Activated CD4-positive, alpha-beta T cell treated with anti-CD3 and anti-CD28 coated beads, Interleukin-2, amount 50 U/mL, for 4 hours (primary cell): ENCODE measurements at places on chromosomes 5 and 9.
A peak's percentile ranks its signal among the peaks of the same experiment; 100 is the strongest.

- no peak for DNase-seq
These were observed 73.6 kb upstream of the RPS23 start for GRCh38 chr5:82351754-82352145.

DNA sequence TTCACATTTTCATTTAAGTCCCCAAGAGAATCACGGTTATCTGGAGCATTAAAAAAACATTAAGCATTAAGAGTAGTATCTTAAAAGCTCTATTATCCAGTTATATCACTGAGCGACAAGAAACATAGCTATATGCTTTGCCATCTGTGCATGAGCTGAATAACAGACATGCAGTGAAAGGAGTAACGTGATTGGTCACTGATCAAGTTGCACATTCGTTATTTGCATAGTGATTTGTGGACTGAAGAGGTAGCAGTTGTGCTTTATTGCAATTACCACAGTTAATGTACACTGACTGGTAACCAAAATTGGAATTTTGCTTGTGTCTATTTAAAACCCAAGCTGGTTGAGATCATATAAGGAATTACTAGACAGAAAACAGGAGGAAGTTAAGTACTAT lies 107.4 kb downstream of the MCTP1 start:
- no peak for DNase-seq

DNA sequence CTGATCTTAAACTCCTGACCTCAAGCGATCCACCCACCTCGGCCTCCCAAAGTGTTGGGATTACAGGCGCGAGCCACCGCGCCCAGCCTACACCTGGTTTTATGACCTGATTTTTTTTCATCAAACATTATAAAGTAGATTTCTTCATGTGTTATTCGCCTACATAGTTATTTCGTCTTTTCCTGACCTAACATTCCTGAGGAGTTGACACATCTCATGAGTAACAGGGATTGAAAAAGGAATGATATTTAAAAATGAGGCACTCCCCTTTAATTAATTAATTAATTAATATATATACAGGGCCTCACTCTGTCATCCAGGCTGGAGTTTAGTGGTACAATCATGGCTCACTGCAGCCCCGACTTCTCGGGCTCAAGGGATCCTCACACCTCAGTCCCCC lies 20.2 kb upstream of the MTMR12 start:
- no peak for DNase-seq

- no peak for DNase-seq
These were observed 42.6 kb downstream of the DIRAS2 start for GRCh38 chr9:90600029-90600428.

DNA sequence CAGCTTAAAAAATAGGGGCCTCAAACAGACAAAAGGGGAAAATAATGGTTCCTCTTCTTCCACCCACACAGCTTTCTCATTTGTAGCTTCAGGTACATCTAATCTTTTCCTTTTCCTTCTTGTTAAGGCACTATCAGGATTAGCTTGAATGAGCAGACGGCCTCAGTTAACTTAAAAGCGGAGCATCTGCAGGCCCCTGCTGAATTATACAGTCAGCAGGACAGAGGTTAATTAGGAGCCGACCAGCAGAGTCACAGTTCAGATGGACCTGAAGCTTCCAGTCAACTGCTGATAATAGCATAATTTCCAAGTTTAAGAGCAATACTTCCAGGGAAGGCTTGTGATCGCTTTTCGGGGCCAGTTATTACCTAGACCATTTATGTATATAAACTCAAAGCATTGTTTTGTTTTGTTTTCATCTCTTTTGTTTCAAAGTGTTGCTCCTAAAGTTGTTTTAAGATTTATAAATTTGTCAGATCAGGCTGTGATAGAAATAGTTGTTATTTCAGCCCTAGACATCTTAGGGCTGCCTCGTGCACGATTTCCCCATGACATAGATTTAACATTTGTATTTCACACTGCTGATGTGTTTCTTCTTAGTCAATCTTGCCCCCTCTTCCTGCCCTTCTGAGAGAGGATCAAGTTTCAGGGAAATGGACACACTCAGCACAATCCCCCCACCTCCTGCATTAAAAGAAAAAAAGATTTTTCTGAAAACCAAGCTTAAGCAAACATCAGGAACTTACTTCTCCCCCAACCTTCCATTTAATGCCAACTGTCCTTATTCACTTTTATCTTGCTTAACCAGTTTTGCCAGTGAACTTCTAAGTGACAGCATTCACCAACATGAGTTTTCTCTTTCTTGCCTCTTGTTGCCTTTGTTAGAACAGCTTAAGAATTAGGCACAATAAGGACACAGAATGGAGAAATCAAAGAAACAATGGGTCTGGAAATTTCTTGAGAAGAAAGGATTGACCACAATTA lies 449.8 kb downstream of the ARHGEF28 start:
- DNase-seq = no peak

- no peak for DNase-seq
These were observed 19.8 kb downstream of the NACC2 start for GRCh38 chr9:136075134-136075841.

- no peak for DNase-seq
These were observed 59.8 kb downstream of the DOCK2 start for GRCh38 chr5:169696621-169697510.

DNA sequence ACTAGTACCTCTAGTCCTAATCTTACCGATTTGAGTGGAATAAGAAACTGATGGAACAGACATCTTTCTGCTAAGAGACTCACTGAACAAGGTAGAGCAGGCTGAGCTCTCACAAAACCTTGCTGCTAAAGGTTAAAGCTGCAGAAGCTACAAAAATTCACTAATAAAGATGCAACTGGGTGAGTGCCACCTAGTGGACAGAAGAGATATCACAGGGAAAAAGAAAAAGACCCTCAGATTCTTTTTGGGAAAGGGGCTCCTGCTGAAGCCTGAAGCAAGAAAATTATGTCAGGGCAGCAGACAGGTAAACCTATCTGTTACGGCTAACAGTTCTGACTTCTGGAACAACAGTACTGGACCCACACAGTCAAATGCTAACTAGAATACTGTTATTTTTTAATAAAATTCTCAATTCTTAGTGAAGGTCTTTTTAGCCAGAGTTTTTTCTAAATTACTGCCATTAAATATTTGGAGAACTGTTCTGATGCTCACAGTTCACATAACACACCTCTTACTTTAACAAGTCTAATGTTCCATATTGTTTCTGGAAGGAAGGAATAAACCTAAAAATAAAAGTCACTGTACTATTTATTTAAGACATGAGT lies 51.2 kb downstream of the DIAPH1 start:
- no peak for DNase-seq

DNA sequence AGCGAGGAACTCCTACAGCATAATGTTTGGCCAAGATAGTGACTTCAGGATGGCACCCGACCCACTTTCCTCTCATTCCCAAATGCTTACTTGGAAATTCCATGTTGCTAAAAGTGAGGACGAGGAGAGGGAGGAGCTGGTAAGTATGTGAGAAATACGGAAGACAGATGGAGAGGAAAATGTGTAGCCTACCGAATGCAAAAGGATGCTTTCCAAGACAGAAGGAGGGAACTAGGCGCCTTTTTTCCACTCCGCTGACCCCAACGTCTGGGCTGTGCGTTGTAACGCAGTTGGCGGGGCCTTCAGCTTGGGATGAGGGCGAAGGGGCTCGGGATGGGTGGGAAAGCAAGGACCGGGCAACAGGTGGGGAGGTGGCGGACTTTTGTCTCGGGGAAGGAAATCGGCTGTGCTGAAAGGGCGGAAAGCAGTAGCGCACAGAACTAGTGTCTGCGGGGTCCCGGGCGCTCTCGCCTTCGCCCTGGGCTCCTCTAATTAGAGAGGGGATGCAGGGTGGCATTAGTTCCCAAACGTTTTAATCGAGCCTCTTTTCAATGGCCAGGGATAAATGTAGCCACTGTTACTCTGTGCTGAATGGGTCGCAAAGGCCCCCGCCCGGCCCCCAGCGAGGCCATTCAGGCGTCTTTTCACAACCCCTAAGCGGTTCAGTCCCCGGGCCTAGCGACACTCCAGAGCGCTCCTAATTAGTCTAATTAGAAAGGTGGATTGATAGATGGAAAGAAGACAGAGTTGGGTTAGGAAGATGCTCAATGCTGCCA lies 12.6 kb downstream of the FOXD1 start:
- no peak for DNase-seq

DNA sequence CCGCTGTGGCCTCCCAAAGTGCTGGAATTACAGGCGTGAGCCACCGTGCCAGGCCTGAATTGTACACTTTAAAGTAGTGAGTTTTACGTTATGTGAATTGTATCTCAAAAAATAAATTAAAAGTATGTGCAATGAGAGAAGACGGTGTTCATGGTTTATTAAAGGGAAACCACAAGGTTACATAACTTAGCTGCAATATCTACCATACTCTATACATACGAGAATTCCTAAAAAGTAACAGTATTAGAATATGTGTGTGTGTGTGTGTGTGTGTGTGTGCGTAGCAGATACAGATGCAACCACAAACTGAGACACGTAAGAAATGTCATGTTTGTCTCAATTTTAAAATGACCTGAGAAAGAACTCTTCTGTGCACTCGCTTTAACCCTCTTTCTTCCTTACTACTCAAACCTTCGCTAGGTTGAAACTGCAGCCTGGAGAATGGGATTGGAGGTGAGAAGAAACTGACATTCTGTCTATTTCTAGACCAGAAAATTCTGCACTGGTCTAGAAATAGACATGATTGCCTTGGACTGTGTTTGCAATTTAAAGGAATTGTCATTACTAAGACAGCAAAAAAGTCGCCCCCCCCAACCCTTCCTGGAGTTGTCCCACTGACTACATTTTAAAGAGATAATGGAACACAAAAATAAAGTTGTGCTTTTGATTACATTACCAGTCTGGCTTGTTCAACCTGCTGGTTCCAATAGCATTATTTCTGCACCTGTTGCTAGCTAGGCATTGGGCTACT lies 167.0 kb downstream of the RGS3 start:
- no peak for DNase-seq

- DNase-seq = no peak
These were observed 11.1 kb upstream of the KIF12 start for GRCh38 chr9:114110180-114110579.

GRCh38 chr9:96522366-96522765 lies 72.4 kb downstream of the HABP4 start:
- DNase-seq = no peak

- DNase-seq = peak; percentile 15
These were observed 1.4 kb upstream of the HSDL2 start for GRCh38 chr9:112378328-112379176.

- DNase-seq = no peak
These were observed 234.4 kb upstream of the MPDZ start for GRCh38 chr9:13513716-13514444.

- DNase-seq = no peak
These were observed 25.6 kb upstream of the GCNT1 start for GRCh38 chr9:76433406-76433805.

DNA sequence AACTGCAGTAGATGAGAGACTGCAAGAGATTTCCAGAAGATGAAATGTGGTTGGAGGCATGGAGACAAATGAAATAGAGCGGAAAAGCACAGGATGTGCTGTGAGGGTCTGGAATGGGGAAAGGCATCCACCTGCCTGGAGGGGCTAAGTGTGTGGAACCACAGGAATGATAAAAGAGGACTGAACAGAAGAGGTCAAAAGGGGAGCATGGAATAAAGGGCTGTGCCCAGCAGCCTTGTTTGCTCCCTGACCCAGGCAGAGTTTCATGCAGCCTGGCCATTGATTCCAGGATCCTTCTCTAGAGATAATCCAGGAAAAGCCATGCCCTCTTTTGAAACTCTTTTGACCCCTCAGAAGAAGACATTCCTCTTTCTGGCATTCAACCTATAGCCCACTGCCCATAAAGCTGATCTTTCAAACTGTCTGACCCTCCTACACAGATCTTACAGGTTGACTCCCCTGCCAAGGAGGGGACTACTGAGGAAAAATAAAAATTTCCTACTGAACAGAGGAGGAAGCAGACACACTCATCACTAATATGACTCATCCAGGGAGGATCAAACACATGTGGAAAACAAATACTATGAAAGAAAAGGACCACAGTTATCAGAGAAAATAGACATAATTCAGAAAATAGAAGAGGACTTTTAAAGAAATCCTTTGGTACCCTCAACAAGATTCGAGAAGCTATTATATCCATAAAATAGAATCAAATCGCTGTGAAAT lies 273.5 kb upstream of the PCSK5 start:
- no peak for DNase-seq

DNA sequence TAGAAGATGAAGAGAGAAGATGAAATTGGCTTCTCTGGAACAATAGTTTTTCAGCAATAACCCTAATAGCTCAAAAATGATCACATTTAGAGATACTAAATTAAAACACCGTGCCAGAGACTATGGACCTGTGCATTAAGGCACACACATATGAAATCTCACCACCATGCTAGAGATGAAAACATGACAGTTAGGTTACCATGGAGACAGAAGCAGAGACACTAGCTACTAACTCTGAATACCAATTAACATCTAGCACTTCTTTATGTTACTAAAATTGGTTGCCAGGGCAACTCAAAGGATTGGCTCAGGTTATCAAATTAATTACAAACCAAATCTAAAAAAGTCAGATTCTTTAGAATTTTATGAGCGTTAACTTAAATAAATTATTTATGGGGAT lies 337.7 kb downstream of the PLK2 start:
- DNase-seq = no peak

- no peak for DNase-seq
These were observed 44.1 kb upstream of the GALNT10 start for GRCh38 chr5:154146409-154146808.

GRCh38 chr5:100828071-100828897 lies 74.8 kb downstream of the ST8SIA4 start:
- no peak for DNase-seq
